ENCODE measurements at places on chromosomes 3 and 15.

GRCh38 chr3:56988458-56989168 is 71.9 kb upstream of the SPATA12 start:
- peak; percentile 22 for DNase-seq

DNA sequence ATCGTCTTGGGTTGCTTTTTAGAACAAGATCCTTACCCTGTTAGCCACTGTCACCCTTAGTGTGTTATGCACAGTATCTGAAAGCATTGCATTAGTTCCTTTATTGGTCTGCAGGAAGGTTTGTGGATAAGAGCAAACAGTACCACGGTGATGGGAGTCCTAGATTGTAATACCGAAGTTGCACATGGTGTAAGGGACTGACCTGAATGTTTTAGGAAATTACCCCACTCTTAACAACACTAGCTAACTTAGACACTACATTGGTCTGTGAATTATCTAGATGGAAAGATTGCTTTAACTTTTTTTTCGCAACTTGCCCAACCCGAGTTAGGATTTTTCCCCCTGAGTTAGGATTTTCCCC is 1.3 kb downstream of the STT3B start:
- no peak for DNase-seq

DNA sequence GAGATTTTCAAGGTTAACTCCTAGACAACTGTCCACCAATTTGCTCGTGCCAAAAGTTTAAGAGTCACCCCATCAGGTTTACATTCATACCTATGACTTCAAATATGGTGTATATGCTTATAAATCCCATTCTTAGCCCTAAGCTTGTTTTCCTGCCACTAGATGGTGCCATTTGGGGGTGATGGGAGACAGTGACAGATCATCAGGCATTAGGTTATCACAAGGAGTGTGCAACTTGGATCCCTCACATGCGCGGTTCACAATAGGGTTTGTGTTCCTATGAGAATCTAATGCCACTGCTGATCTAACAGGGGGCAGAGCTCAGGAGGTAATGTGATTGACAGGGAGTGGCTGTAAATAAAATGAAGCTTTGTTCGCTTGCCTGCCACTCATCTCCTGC is 182.7 kb downstream of the CNTN6 start:
- no peak for DNase-seq

DNA sequence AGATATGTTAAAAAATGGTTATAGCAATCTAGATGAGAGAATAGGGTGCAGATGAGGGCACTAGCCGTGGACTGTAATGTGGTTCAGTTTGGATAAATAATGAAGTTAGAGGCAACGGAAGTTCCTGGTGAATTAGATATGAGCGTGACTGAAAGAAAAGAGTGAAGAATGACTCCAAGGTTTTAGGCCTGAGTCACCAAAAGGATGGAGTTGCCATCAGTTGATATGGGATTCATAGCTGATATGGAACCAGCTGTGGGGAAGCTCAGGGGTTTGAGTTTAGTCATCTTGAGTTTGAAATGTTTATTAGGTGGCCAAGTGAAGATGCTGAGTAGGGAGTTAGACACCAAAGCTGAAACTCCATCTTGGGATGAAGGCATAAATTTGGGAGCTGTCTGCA is 66.2 kb downstream of the SSR3 start:
- no peak for DNase-seq

GRCh38 chr3:185200639-185201038 is 47.8 kb upstream of the C3orf70 start:
- DNase-seq, result no peak

- DNase-seq, result no peak
Measured at GRCh38 chr15:64763021-64763420, 12.4 kb downstream of the RBPMS2 start.

DNA sequence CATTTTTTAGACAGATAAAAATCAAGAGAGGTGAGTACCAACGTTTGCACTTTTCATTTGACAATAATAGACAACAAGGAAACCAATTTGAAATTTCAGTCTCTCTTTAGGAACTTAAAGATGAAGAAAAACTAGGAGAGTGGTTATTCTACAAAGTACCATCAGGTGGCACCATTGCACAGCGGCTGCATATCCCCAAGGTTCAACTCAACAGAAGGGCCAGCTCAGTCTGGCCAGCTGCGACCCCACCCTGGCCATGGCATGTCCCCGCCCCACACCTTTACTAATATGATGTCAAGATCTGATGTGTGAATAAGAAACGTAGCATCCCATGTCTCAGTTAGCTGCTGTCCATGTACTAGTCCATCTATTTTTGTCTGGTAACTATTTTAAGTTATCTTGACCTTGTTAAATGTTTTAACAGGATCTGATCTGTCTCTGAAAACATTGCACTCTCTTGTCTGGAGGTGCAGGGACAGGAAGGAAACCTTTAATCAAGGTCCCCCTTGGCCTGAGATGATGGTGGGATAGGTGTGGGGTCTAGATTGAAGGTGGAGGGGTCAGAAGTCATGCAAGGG is 35.5 kb upstream of the CGNL1 start:
- no peak for DNase-seq

DNA sequence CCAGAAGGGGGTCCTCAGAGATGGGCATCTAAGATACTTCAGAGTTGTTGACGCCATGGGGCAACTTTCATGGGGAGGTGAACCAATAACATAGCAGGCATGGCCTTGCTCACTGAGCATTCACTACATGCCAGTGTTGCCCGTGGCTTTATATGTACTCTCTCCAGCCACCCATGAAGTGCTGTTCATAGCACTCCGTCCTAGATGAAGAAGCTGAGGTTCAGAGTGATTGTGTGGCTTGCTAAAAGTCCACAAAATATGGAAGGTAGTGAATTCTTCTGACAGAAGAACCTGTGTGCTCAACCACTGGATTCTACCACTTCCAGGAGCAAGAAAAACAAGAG is 9.8 kb upstream of the SEMA4B start:
- no peak for DNase-seq

- DNase-seq, result no peak
Measured at GRCh38 chr15:64552281-64552948, 92.0 kb downstream of the ZNF609 start.

GRCh38 chr3:39804951-39805350 is 4.5 kb upstream of the MYRIP start:
- no peak for DNase-seq

GRCh38 chr3:171277456-171278298 is 182.5 kb downstream of the TNIK start:
- no peak for DNase-seq

- DNase-seq, result no peak
Measured at GRCh38 chr15:50261981-50262380, 3.5 kb downstream of the HDC start.

DNA sequence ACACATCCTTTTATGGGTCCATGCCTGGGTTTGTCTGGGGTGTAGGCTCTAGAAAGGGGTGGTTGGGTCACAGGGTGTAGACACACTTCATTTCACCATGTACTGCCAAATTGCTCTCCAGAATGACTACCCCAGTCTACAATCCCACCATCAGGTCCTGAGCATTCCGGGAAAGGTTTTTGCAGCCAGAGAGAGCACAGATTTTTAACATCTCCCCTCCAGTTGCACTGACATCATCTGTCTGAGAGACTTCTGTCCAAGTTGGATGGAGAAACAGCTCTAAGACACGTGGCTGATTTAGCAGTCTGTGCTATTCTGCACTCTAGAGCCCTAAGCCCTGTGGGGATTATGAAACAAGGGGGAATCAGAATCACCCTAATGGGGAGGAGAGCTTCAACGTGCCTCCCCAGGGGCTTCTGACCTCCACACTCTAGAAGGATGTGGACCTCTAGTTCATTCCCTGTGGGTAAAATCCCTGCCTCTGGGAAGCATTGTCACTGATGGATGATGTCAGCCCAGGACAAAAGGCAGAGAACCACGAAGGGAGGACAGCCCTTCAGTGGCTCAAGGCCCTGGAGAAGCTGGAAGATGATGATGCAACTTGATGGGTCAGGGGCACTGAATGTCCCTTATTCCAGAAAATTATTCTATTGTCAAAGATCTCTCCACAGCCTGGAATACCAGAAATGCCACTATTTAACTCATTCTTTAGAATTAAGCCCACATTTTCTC is 71.5 kb downstream of the CD200R1L start:
- no peak for DNase-seq

DNA sequence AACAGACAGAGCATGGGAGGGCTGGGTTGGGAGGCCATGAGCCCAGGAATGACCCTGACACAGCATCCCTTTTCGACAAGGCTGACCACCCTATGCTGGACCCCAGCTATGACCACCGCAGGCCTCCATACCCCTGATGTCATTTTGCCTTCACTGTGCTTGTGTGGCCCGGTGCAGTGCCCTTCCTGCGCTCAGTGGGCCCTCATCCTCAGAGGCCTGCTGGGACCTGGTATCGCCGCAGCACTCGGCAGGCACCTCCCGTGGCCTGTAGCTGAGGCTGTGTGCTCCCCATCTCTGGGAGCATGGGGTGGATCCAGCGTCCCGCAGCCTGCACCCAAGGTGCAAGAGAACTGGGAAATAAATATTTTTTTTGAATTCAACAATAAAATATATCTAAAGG is 73.1 kb upstream of the MEF2A start:
- DNase-seq, result no peak

DNA sequence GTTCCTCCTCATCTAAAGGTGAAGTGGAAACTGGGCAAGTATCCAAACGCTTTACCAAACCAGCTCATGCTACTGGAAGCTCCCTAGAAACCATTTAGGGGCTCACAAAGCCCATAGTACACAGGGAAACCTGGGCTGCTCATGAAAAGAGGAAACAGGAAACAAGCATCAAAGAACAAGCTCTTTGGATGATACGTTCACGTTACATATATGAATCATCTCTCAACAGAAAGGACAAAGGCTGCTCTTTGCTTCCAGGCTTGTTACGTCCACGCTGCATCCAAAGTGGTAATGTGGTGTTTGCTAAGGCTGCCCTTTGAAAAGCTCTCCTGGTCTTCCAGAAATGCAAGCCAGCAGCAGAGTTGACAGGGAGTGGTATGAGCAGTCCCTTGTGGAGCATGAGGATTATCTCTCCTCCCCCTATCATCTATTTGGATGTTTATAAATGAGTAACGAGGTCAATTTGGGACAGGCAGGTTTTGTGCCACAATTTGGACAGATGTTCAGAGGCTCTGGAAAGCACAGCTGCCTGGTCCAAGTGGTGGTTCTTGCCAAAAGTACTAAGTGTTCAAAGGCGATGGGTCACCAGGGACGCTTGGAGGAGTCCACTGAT is 98.0 kb upstream of the RORA start:
- DNase-seq, result no peak

DNA sequence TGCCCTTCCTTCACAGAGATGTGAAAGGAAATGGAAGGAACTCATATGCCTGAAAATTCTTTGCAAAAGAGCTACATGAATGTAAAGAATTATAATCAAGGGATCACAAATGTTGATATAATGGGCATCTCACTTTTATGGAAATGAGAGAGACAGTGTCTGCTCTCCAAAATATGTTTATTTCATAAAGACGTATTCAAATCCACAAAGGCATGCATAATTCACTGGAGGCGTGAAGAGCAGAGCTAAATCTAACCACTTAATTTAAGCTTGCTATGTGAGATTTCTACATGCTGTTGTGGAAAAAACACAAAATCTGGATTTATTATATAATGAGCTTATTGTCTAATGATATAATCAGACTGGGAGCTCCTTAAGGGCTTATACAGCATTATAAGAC is 469.1 kb downstream of the RAP2B start:
- no peak for DNase-seq

- no peak for DNase-seq
Measured at GRCh38 chr15:57415602-57416001, 39.3 kb downstream of the CGNL1 start.

GRCh38 chr3:50653937-50654595 is 20.7 kb upstream of the DOCK3 start:
- no peak for DNase-seq

DNA sequence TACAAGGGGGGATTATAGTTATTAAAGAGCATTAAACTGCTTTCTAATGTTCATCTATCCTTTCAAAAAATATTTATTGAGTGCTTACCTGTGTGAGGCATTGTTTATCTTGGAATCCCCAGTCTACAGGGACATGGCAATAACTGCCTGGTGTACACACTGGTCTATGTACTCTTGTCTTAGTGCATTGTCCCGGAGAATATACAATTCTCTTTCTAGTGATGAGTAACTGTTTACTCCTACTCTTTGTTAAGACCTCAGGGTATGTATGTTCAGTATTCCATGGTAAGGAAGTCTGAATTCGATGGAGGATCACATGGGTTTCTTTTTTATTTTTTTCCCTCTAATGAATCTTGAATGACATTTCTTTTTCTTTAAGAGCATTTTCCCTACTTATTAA is 772.4 kb upstream of the NR2F2 start:
- DNase-seq, result no peak

GRCh38 chr3:11627612-11628011 is 16.1 kb downstream of the VGLL4 start:
- DNase-seq, result no peak

- DNase-seq, result no peak
Measured at GRCh38 chr15:31504462-31504839, 177.8 kb downstream of the KLF13 start.

GRCh38 chr3:101271728-101272127 is 48.6 kb downstream of the IMPG2 start:
- DNase-seq, result no peak

DNA sequence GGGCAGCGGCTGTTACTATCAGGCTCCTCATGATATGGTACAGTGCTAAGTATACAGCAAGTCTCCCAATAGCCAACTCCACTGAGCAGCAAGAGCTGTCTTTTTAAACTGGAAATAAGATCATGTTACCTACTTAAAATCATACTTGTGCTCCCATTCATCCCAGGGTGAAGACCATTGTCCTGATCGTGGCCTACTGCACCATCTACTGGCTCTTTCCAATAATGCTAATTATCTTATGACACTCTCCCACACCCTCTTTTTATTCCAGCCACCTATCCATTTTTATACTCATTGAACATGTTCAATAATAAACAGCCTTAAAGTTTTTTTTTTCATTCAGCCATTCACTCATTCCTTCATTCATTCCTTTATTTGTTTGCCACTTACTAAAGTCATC is 117.7 kb downstream of the GBE1 start:
- no peak for DNase-seq

- DNase-seq, result no peak
Measured at GRCh38 chr3:182911782-182912111, 68.6 kb downstream of the DCUN1D1 start.

- DNase-seq, result no peak
Measured at GRCh38 chr3:72993391-72993790, 3.2 kb upstream of the PPP4R2 start.

- DNase-seq, result no peak
Measured at GRCh38 chr3:177250151-177250550, 52.9 kb upstream of the TBL1XR1 start.

DNA sequence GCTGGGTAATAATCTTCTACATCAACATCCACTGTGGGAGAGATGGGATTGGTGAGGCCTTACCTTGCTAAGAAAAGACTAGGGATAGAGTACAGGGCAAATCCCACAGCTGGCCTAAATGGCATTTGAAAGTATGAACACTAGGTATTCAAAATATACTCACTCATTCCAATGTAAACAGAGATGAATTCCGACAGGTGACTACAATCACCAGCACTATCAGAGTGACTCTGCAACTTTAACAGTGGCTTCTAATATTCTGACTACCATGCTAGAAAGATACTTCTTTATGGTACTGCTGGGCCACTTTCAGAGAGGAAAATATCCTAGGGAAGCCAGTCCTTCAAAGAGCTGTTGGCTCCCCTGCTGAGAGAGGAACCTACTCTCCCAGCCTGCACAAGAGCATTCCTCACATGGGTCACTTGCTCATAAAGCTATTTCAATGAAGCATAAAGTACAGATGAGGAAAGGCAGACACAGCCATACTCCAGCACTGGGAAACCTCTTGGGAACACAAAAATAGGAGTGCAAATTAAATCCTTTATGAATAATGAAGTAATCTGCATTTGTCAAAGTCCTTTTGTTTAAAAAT is 21.5 kb upstream of the MAN2C1 start:
- DNase-seq, result no peak

Measured in activated CD8-positive, alpha-beta memory T cell treated with anti-CD3 and anti-CD28 coated beads for 48 hours (primary cell).